ENCODE measurements at places on chromosomes 3 and 15.

GRCh38 chr3:72661115-72661457 is 187.2 kb downstream of the SHQ1 start:
- no peak for DNase-seq

DNA sequence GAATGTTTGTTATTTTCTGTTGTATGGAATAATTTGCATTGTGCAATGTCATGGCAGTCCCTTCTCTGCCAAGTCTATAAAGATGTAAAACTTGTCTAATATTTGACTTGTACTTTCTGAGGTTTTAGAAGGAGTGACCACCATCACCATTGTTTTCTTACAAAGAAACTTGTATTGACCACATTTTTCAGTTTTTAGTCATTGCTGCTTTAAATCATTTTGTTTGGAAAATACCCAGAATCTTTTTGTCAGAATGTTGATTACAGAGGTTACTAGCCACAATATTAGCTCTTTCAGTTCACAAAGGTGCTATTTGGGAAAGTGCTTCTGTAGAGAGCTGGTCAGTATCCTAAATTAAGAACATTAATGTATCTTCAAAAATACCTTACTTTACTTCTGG is 532.4 kb upstream of the GBE1 start:
- DNase-seq: no peak

DNA sequence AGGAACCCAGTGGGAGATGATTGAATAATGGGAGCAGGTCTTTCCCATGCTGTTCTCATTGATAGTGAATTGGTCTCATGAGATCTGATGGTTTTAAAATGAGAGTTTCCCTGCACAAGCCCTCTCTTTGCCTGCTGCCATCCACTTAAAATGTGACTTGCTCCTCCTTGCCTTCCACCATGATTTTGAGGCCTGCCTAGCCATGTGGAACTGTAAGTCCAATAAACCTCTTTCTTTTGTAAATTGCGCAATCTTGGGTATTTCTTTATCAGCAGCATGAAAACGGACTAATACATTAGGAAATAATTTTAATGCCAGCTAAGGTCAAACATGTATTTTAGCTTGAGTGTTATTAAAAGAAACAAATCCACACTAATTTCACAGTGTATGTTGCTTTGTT is 517.6 kb upstream of the ALCAM start:
- no peak for DNase-seq

GRCh38 chr3:48157950-48158376 is 30.3 kb downstream of the CDC25A start:
- no peak for DNase-seq

DNA sequence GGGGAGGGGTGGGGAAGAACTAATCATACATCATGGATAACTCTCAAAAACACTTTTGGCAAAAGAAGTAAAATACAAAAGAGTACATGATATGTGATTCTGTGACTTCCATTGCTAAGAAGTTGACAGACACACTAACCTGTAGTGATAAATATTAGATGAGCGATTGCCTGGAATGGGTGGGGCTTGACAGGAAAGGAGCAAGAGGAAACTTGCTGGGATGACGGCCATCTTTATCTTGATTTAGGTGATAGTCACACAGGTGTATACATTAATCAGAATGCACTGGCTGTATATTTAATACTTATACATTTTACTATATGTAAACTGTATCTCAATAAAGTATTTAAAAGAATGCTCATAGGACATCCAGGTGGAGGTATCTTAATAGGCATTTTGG is 13.1 kb downstream of the PARL start:
- DNase-seq: no peak

- no peak for DNase-seq
These were observed 150.7 kb downstream of the LRTM1 start for GRCh38 chr3:54777141-54777540.

DNA sequence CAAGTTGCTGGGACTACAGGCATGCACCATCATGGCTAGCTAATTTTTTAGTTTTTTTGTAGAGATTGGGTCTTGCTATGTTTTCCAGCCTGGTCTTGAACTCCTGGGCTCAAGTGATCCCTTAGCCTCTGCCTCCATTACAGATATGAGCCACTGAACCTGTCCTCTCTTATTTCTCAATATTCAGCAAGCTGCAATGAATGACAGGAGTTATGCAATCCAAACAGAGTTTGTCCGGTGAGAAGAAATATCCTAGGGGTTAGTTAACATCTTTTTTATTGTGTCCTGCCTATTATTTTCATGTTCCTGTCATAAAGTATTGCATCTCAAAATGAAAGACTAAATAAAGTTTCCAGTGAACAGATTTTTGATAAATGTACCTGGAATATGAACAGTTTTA is 1161.4 kb downstream of the OTOL1 start:
- no peak for DNase-seq

- DNase-seq: no peak
These were observed 22.7 kb downstream of the DHX36 start for GRCh38 chr3:154301561-154301960.

DNA sequence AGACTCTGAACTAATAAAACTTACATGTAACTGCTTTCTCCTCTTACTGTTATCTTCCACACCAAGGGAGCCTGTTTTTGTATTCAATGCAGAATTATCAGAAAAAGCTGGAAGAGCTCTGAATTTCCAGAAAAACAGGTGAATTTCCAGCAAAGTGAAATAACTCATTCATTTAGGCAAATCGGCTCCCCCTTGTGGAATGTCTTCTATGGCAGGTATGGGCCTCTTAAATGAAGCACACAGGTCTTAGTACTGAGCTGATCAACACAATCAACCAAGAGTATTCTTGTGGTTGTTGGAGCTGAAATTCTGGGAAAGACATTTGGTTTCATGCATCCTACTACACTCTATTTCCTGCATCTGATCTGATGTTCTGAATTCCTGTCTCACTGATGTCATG is 31.0 kb upstream of the PTPRG start:
- DNase-seq: no peak

DNA sequence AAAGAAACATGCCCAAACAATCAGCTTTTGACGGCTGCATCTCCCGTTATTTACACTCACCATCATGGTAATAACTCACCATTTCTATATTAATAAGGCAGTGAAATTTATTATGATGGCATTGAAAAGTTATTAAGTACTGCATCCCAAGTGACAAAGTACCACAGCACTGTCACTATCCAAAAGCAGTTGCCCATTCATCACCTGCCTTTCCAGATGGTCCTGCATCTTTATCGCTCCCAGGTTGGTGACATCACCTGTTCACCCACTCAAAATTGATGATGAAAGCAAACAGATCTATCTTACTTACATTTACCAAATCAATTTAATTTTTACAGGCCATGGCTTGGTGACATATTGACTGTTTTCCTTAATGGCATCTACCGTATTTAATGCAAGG is 299.0 kb downstream of the MECOM start:
- no peak for DNase-seq

Measured in activated naive CD4-positive, alpha-beta T cell (primary cell).